Panc1 (cell line): ENCODE measurements at places on chromosomes 7 and 10. TPM values are rescaled to one million over a fixed set of nuclear protein-coding genes. Genes with fewer than 3 reads are reported as not detected.

- H3K4me3 ChIP-seq: peak overlapping the region; percentile 92
- H3K27ac ChIP-seq: peak overlapping the region; percentile 73
- H3K4me1 ChIP-seq: peaks cover 39% of the 10 kb centered on the region
- DNase-seq: no peak
- no peaks in the 10 kb centered on the region; the same call in 1 of the 2 replicates for H3K36me3 ChIP-seq
These were observed 729 bp downstream of the DNAJB6 start for GRCh38 chr7:157337316-157338149.

The MALRD1 gene
- not detected for total RNA-seq

DNA sequence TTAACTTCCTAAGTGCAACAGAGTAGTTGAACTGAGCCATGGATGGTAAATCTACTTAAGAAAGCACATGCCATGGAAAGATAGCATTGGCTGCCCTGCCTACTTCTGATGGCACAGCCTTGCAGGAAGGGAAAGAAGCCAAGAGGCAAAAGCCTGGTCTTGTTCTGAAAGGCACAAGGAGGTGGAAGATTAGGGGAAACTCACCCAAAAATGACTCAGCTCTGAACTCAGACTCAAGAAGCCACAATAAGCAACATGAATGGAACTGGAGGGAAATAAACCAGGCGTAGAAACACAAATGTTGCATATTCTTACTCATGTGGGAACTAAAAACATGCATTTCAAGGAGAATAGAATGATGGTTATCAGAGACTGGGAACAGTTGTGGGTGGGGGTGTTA, 20.8 kb upstream of the ALOX5 start:
- H3K27ac ChIP-seq: no peak overlapping the region
- no peak overlapping the region for H3K4me3 ChIP-seq
- H3K4me1 ChIP-seq: no peaks in the 10 kb centered on the region
- DNase-seq: no peak

DNA sequence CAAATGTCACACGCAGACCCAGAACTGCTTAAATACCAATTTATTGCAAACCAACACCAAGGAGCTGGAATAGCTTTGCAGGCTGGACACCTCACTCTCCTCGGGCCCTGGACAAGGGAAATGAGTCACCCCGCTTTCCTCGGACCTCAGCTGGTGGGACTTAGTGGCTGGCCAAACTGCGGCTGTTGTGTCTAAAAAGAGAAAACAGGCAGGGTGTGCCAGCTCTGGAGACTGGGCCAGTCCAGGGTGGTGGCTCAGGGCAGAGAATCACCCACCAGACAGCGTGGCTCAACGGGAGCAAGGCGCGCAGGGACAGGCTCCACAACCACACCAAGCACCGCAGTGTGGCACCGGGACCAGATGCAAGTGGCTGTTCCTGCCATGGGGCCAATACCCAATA, 58.2 kb upstream of the CAMK2B start:
- DNase-seq: no peak
- H3K27me3 ChIP-seq: no peaks in the 10 kb centered on the region
- H3K27ac ChIP-seq: no peak overlapping the region
- H3K4me1 ChIP-seq: no peaks in the 10 kb centered on the region

DNA sequence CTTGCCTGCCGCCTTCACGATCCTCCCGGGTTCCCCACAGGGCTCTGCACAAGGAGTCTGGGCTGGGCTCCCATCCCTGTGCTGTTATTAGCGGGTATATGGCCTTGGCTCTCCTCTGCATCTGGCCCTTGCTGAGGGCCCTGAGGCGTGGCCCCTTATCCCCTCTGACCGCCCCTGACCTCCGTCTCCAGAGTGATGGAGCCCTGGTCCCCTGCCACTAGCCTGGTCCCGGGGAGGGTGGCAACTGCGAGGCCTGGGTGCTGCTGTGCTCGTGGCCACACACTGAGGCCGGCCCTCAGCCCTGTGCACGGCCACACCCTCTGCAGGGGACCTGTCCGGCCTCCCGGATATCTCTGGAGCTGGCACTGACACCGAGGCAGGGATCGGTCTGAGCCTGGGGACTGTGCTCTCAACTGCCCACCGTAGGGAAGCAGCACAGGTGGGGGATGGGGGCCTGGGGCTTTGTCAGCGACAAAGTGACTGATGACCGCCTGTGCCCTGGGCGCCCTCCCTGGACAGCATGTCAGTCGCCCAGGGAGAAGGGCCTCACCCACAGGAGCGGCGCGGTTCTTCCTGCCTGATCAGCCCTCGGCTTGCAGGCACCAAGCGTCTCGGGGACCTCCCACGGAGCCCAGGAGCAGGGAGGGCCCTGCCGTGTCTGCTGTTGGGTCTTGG, 72.4 kb downstream of the NKX6-2 start:
- DNase-seq: no peak
- no peak overlapping the region for H3K27ac ChIP-seq
- no peak overlapping the region for H3K4me3 ChIP-seq
- H3K36me3 ChIP-seq: no peaks in the 10 kb centered on the region; the same call in 1 of the 2 replicates
- H3K27me3 ChIP-seq: no peaks in the 10 kb centered on the region

The PRPS1L1 gene
- total RNA-seq: not detected

GRCh38 chr10:131681122-131681521, 219.7 kb upstream of the PPP2R2D start:
- H3K4me3 ChIP-seq: no peak overlapping the region
- no peaks in the 10 kb centered on the region for H3K4me1 ChIP-seq
- H3K27me3 ChIP-seq: no peaks in the 10 kb centered on the region
- H3K36me3 ChIP-seq: no peaks in the 10 kb centered on the region

DNA sequence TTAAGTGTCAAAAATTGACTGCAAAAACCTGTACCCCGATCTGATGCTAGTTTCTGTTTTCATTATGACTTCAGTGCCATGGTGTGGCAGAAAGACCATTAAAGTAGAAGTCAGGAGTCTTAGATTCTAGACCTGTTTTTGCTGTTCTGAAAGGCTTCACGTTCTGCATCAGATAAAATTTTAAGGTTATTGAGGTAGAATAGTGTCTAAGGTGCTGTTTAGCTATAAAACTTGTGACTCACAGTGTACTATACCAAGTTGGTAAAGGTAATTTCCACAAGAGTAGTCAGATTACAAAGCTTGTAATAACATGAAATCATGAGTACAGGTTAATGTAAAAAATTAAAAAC, 38.6 kb downstream of the ZNRF2 start:
- H3K4me3 ChIP-seq: no peak overlapping the region
- H3K27me3 ChIP-seq: no peaks in the 10 kb centered on the region
- H3K36me3 ChIP-seq: no peaks in the 10 kb centered on the region
- peaks cover 41% of the 10 kb centered on the region for H3K4me1 ChIP-seq

DNA sequence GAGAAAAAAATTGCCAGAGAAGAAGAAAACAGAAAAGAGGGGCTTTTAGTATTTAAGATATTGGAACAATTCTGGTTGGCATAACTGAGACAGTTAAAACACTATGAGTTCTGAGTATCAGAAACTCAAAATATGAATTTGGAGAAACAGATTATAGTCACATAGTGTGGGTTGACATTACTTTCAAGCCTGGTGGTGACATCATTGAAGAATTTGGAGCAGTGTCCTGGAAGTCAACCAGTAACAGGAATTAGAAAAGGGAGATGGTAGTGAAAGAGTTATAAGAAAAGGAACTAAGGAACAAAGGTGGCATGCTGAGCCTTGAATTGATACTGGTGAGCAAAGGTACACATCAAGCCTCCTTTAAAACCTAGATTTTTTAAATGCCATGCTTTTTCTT, 88.2 kb downstream of the ZNF438 start:
- no peaks in the 10 kb centered on the region for H3K4me1 ChIP-seq
- no peak overlapping the region for H3K27ac ChIP-seq
- no peak for DNase-seq
- no peak overlapping the region for H3K4me3 ChIP-seq
- H3K36me3 ChIP-seq: no peaks in the 10 kb centered on the region

DNA sequence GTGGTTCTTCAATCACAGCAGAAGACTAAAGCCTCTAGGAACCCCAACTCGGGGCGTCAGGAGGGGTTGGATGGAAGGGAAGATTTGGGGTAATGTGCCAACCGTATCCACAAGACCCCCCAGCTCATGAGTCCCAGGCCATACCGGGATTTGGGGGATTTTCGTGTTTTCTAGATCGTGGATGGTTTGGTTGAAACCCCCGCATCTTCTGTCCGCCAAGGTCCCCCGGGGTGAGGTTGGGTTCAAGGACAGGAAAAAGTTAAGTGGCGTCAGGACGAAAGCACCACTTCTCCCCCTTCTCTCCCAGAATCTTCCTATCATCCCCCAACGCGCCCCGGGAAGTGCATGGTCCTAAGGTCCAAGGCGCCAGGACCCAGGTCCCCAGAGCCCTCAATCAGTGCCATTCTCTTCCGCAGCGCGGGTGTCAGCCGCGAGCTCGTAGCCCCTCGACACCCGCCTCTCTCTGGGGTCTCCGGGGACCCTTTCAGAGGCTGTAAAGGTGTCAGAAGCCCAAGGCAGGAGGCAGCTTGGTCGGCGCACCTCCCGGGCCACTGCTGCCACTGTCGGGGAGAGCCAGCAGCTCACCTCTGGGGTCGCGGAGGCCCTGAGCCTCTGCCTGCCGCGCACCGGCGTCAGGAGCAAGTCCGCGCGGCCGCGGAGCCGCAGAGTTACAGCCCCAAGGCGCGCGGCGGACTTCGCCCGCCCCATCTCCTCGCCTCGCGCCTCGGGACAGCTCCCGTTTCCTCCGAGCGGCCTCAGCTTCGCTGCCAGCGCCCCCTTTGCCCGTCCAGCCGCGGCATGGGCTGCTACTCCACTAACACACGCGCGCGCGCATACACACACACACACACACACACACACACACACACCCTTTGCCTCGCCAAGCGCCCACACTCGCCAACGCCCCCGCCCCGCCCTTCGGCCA, 1.5 kb downstream of the MKX start:
- H3K4me3 ChIP-seq: peak overlapping the region; percentile 59
- no peaks in the 10 kb centered on the region for H3K36me3 ChIP-seq
- no peak overlapping the region for H3K27ac ChIP-seq
- H3K27me3 ChIP-seq: peaks cover 14% of the 10 kb centered on the region
- no peaks in the 10 kb centered on the region; the same call in 1 of the 2 replicates for H3K4me1 ChIP-seq

DNA sequence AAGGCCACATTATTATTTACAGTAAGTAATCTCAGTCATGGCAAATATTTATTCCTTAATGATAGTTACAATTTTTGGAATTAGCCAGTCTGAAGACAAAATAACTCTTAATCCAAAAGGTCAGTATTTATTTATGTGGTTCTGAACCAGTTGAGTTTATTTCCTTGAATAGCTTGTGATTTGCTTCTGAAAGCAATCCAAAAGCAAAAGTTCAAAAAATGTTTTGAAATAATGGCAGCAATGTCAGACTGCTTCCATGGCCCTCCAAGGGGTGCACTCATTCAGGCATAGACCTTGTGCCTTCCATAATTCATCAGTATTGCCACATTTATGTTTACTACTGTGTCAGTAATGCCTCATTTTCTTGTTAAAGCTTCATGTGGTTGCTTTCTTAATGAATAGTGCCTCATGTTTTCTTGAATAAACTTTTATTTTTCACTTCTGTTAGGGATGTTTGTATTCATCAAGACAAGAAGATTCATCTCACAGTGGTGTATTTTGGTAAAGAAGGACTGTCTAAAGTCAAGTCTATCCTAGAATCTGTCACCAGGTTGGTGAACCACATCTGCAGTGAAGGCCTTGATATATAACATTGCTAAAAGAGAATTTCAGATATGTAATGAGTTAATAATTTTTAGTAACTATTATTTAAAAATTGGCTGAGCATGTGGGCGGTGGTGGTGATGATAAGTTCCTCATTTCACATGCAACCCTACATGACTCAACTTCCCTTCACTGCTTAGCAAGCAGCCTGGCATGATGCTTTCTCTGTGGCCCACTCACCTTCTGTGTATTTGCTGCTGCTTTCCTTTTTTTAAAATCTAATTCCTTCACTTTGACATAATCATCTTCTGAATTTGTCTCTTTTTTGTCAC, 22.0 kb downstream of the CSGALNACT2 start:
- H3K27me3 ChIP-seq: no peaks in the 10 kb centered on the region
- peaks cover 4% of the 10 kb centered on the region; the same call in 1 of the 2 replicates for H3K4me1 ChIP-seq
- H3K27ac ChIP-seq: no peak overlapping the region
- DNase-seq: no peak
- no peaks in the 10 kb centered on the region for H3K36me3 ChIP-seq

The ZNF777 gene
- total RNA-seq: 17.4 TPM

GRCh38 chr7:122397381-122397780, 92.8 kb upstream of the FEZF1 start:
- H3K4me1 ChIP-seq: no peaks in the 10 kb centered on the region
- H3K4me3 ChIP-seq: no peak overlapping the region
- H3K36me3 ChIP-seq: no peaks in the 10 kb centered on the region
- no peak for DNase-seq

DNA sequence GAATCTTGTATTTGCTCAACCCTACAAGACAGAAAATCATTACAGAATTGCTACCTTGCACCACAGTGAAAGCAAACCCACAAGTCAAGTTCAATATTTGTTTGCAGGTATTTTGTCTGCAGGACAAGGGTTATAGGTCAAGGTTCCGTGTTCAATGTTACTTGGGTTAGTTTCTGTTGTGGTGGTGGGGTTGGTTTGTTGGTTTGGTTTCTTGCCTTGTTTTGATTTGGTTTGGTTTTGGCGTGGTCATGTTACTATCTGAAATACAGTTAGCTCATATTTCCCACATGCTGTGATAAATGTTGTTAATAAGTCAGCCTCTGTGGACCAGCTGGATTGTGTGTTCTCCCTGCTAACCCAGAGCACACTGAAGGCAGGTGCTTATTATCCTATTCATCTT, 75.6 kb upstream of the INSIG1 start:
- H3K27me3 ChIP-seq: no peaks in the 10 kb centered on the region; the same call in 1 of the 2 replicates
- no peaks in the 10 kb centered on the region for H3K4me1 ChIP-seq
- no peak for DNase-seq

GRCh38 chr7:92994901-92995300, 122.9 kb downstream of the SAMD9 start:
- no peak overlapping the region for H3K27ac ChIP-seq
- no peaks in the 10 kb centered on the region for H3K27me3 ChIP-seq
- DNase-seq: no peak

DNA sequence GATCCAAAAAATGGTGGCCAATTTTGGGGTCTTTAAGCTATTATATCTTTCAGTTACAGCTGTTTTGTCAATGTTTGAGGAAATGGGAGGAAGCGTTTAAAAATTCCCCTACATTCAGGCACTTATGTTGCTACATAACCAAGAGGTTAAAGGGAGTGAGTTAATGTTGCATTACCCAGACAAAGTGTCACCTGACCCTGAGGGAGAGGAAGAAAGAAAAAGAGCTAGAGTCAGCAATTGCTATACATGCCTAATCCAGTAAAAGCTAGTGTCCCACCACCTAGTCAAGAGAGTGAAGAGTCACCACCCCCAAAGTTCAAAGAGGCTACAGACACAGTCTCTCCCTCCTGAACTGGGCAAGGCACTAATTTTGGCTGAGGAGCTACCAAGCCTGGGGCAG, 69.5 kb upstream of the ZNF92 start:
- 0 out of 2 replicates have a peak, but pooled peaks cover 2% of the 10 kb centered on the region for H3K27me3 ChIP-seq
- DNase-seq: no peak
- no peaks in the 10 kb centered on the region for H3K36me3 ChIP-seq
- no peak overlapping the region for H3K4me3 ChIP-seq
- H3K4me1 ChIP-seq: no peaks in the 10 kb centered on the region
- no peak overlapping the region for H3K27ac ChIP-seq

- H3K36me3 ChIP-seq: peaks cover 59% of the 10 kb centered on the region
- DNase-seq: no peak
- no peaks in the 10 kb centered on the region for H3K27me3 ChIP-seq
- H3K4me3 ChIP-seq: peak overlapping the region; percentile 97
These were observed 760 bp downstream of the CBX3 start for GRCh38 chr7:26202019-26202990.

The C10orf67 gene
- total RNA-seq: not detected

The CALML3 gene
- not detected for total RNA-seq

GRCh38 chr7:116772423-116772863, 89.9 kb upstream of the CAPZA2 start:
- H3K36me3 ChIP-seq: peaks cover 20% of the 10 kb centered on the region
- no peak overlapping the region for H3K4me3 ChIP-seq
- H3K4me1 ChIP-seq: peaks cover 12% of the 10 kb centered on the region
